ENCODE measurements at places on chromosomes 7 and 10.

DNA sequence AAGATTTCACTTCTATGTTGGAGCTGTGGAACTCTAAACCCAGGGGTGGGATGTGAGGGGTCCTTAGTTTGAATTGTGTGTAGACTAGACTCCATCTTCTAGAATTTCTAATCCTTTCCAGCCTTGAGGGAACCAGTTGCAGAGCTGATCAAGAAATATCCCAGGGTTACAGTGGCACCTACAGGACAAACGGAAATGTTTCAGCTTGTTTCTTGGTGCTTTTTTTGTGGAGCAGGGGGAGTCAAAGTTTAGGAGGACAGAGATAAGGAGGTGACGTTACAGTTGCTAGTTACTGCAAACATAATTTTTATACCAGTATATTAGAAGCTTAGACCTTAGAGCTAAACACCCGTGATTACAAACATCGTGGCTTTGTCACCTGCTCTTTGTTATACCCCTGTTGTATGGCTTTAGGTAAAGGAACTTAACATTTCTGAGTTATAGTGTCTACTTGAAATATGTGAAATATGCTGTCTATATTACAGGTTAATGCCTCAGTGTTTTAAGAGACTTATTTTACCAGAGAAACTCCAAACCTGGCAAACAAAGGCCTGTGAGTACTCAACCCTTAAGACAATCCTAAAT, 84.5 kb upstream of the DYNC1I1 start:
- peak; percentile 22 for DNase-seq

GRCh38 chr10:110241407-110241806, 34.0 kb downstream of the MXI1 start:
- no peak for DNase-seq

DNA sequence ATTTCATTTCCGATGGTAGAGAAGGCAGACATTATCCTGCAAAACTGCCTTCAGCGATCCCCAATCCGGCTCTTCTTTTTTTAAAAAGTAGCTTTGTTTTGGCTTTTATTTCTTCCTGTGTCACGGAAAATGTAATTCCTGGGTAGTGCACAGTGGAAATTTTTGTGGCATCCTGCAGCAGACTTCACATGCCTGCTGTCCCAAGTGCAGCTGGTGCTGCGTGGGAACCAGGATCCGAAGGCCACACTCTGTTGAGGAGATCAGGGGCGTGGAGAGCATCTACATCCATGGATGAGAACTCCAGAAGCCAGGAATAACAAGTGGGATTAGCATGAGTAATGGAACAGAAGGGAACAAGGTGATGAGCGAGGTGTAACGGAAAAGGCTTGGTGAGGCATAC, 4.6 kb downstream of the VWA2 start:
- no peak for DNase-seq

DNA sequence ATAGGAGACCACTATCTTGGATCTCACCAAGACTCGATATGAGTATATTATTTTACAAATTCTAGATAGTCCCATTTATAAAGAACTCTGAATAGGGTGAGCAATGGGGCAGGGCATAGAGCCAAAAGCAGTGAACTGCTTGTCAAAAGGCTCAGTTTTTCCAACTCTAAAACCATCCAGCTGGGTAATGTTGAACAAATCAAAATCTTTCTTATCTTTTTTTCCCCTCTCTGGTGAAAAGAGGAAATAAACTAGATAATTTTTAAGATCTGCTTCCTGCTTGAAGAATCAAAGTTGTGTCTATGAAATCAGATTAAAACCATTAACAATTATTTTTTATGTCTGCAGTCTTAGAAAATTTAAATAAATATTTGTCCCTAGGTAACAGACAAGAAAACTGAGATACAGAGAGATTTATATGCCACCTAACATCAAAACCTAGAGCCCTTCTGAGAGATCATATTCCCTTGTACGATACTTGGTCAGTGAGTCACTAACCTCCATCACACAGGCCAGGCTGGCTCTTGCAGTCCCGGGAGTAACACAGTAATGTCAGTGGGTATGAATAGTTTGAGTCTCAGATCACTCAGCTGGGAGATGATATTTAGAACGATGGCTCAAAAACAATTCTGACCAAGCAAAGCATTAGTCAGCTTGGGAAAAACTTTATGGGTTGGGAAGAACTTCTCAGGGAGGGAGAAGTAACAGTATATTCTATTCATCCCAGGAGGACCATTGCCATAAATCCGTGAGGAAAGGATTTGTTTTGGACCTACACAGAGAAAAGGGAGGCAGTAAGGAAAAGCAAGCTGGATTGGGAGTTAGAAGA, 178.8 kb downstream of the REEP3 start:
- no peak for DNase-seq

- DNase-seq, result no peak
Measured at GRCh38 chr7:127794136-127794535, 142.1 kb downstream of the SND1 start.

DNA sequence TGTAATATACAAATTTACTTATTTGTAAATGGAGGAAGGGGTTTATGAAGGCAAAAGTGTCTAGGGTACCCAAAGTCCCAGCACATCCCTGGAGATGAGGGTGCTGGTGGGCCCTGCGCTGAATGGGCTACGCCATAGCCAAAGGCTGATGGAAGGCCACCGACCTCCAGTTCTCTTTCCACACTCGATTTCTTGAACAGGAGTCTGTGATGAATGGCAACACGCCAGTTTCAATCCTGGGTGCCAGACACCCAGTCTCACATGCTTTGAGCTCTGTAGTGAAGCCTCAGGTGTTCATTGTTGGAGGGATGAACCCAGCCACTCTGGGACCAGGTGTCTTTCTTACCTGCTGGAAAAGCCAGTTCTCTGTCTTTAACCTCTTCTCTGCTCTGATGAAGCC, 752 bp downstream of the LRMDA start:
- DNase-seq, result no peak

DNA sequence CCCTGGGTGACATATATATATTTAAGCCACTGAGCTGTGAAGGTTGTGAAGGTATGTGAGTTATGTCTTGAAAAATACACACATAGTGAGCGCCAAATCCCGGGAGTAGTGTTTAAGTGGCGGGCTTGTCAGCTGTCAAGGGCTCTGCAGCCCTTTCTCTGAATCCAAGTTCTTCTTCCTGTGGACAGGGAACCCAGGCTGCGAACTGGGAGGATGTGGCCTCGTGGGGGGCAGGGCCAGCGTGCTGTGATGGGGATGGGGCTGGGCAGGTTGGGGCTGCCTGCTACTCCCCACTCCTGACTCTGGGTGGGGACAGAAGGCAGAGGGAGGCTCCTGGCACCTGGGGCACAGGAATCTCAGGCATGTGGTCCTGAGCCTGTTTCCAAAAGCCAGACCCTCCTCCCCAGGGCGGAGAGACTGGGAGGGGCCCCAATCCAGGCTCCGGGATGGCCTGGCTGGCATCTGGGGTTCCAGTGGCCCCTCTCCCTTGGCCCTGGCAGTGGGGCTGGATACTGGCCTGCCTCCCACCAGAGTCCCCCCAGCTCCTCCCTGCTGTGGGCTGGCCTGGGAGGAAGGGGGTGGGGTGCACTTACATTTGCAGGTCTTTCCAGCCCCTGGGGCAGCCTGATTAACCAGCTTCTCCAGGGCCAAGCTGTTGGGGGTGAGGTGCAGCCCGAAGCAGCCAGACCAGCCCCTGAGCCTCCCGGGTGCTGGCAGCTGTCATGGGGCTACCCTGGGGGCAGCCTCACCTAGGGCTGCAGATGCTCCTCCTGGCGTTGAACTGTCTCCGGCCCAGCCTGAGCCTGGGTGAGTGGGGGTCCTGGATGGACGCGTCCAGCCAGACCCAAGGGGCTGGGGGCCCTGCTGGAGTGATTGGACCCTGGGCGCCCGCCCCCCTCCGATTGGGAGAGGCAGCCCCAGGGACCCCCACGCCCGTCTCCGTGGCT, at the start of gene UPK3B:
Gene UPK3B, plus strand, starts transcription at position 622 of the 947 bp plus-strand sequence. Its CDS starts 101 bp downstream, at position 723.
- DNase-seq, result no peak

- DNase-seq, result no peak
Measured at GRCh38 chr7:139294951-139295575, 46.1 kb upstream of the FMC1 start.

DNA sequence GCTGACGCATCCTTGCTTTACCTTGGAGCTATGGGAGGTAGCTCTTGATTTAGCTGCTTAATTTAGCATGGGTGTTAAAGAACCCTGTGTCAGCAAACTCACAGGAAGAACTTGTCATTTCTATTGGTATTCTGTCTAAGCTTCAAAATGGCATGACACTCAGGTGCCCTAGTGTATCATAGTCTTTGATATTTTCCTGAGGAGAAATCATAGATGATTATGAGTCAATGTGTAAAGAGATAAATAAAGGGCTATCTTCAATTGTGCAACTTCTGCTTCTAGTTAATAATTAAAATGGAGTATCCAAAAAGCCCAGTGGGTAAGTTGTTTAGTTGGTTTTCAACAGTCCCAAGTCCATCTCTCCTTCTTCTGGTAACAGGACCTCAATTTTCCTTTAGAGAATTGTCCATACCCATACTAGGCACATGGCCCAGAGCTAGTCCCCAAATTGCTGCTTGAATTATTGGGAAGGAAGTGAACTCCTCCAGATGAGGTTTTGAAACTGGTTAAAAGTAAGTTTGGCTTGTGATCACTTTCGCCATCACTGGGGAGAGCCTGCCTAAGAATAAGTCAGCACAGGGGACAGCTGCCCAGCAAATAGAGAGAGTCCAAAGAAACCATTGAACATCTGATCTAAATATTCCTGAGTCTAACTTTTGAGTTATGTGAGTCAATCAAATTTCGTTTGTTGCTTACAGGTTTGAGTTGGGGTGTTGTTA, 169.0 kb upstream of the PHYHIPL start:
- no peak for DNase-seq

DNA sequence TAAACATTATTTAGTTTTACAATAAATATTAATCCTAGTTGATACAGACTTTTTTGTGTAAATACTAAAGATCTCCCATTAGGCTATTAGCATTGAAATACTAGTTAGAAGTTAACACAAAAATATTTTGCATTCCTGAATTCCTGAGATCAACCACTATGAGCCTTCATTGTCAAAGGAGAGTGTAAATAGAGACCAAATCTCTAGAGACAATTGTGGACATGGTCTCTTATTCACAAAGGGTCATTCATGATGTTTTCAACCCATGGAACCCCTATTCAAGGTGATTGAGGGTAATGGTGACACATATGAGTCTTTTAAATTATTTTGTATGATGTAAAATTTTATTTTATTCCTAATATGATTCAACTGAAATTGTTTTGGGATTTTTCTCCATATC, 1454.8 kb upstream of the LRRTM3 start:
- DNase-seq, result no peak

GRCh38 chr7:133839121-133839520, 288.0 kb upstream of the LRGUK start:
- DNase-seq, result no peak

DNA sequence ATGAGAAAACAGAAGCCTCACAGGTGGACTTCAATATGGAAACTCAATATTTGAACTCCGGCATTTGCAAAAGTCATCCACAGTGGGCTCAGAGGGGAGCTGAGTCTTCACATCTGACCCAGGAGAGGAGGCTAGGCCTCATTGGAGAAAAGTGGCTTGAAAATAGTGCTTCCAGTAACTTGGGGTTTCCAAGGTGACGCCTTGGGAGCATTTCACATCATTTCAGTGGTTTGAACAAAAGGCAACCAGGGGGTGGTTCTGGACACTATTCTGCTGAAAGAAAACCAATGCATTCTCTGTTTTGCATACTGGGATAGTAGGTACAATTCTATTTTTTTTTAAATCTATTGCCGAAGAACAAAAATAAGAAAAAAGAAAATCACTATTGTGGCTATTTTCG, 599.2 kb upstream of the POM121L12 start:
- DNase-seq, result no peak

DNA sequence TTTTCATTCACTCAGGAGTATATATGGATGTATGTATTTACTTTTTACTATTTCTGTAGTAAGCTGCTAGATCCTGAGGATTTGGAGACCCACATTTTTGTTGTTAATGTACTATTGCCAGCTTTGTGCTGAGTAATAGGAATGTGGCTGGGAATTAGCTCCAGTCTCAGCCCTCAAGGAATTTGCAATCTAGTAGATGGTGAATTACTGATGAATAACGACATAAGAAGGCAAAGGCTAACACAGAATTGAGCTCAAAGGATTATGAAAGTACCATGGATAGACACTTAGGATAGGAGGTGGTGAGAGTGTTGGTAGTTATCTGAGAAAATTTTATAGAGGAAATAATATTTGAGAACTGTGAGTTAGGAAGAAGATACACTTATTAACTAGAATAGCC, 19.9 kb downstream of the CASD1 start:
- DNase-seq, result no peak

DNA sequence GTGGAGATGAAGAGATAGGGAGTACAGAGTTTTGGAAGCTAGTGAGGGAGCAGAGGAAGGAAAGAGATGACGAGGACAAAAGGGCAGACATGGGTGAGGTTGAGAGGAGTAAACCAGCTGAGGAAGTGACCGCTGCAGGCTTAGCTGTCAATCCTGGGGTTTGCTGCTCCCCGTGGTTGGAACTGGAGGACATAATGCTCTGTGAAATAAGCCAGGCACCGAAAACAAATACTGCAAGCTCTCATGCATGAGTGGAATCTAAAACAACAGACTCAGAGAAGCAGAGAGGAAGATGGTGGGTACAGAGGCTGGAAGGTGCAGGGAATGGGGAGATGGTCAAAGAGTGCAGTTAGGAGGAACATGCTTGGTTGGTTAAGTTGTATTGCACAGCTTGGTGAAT, 482.2 kb upstream of the C7orf33 start:
- no peak for DNase-seq

- no peak for DNase-seq
Measured at GRCh38 chr10:13673156-13673555, 86.4 kb downstream of the PRPF18 start.

GRCh38 chr7:2476298-2476697, at the start of gene GRIFIN:
Gene GRIFIN (minus strand): TSS chr7:2476398. CDS start chr7:2476383, 15 bp downstream.
- no peak for DNase-seq

GRCh38 chr10:132257271-132257670, 50.5 kb downstream of the STK32C start:
- DNase-seq, result no peak

DNA sequence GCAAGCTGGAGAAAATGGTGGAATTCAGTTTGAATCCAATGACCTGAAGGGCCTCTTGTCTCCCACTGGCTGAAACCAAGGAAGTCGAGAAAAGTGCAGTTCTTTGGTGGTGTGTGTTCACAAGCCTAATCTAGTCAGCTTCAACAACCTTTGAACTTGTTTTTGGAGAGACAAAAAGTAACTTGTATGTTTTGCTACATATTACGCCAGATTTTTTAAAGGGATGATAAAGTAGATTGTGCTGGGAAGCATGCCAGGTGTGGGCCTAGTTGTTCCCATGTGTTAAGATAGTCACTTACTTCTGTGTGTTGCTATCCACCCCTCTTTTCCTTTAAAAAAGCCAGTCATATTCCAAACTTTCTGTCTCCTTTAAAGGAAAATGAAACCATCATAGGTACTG, 79.7 kb upstream of the FAM3C start:
- DNase-seq, result no peak
